ENCODE measurements at places on chromosomes 4 and X. TPM values are rescaled to one million over a fixed set of nuclear protein-coding genes. Genes with fewer than 3 reads are reported as not detected.

GRCh38 chr4:30789219-30789671 lies 69.1 kb downstream of the PCDH7 start:
- DNase-seq: no peak

DNA sequence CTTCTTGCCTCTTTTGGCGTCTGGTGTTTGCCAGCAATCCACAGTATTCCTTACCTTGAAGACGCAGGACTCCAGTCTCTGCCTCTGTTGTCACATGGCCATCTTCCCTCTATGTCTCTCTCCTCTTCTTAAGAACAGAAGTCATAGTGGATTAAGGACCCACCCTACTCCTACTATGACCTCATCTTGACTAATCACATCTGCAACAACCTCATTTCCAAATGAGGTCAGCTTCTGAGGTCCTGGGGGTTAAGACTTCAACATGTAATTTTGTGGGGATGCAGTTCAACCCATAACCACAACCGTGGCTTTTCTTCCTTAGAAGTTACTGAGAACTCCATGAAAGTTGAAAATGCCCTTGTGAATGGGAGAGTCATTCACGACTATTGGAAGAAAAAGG lies 23.3 kb downstream of the TLR8 start:
- DNase-seq: peak; percentile 19

GRCh38 chr4:71830497-71831190 lies 46.8 kb upstream of the GC start:
- DNase-seq: no peak

The LYAR gene
- 11.8 TPM for total RNA-seq

- DNase-seq: peak; percentile 62
Observed at GRCh38 chr4:188262464-188262863, 123.2 kb downstream of the TRIML1 start.

DNA sequence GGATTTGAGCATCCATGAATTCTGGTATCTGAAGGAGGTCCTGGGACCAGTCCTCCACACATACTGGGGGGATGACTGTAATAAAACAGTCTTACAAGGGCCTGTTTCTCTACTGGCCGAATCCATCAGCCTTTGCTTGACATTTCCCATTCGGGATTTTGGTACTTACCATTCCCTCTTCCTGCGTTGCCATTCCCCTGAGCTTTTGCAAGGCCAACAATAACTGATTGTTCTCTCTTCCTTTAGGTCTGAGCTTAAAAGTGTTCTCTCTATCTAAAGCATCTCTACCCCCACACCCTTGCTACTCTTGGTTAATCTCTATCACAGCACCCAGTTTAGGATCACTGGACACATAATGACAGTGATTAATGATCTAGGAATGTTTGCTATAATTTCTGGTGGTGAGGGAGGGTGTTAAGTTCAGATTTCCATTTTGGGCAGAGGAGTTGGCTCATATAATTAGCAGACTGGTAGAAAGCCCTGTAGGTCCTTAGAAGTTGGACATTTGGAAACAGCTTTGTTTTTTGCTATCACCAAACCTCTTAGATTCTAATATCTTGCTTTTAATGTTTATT lies 29.4 kb downstream of the TMA16 start:
- DNase-seq: no peak

GRCh38 chr4:130356873-130357272 lies 1260.9 kb downstream of the C4orf33 start:
- no peak for DNase-seq

The SOD3 gene
- 34.8 TPM for total RNA-seq

GRCh38 chrX:12421918-12422317 lies 283.6 kb downstream of the FRMPD4 start:
- DNase-seq: peak; percentile 32

DNA sequence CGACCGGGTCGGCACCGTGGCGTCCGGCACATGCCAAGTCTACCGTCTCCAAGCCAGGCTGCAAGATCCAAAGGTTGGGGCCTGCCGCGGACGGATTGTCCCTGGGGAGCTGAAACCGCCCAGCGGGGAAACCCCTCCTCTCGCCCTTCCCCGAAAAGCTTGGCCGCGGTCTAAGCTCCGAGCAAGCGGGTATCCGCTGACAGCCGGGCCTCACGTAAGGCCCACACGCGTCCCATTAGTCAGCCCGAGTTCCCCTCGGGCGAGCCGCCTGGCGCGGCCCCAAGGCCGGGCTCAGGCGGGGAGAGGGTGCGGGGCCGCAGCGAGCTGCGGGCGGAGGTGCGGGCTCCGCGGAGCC lies 6.8 kb upstream of the BCOR start:
- peak; percentile 55 for DNase-seq

GRCh38 chr4:170005472-170005871 lies 20.7 kb downstream of the MFAP3L start:
- DNase-seq: no peak

- DNase-seq: peak; percentile 55
Observed at GRCh38 chr4:41257257-41257901, 651 bp downstream of the UCHL1 start.

The NWD2 gene
- total RNA-seq: not detected

- no peak for DNase-seq
Observed at GRCh38 chrX:94418065-94418464, 744.1 kb downstream of the FAM133A start.

GRCh38 chr4:148015058-148015457 lies 283.2 kb downstream of the ARHGAP10 start:
- DNase-seq: no peak

- peak; percentile 25 for DNase-seq
Observed at GRCh38 chrX:10244915-10245622, 88.3 kb downstream of the CLCN4 start.

GRCh38 chr4:108036213-108036612 lies 46.5 kb downstream of the HADH start:
- no peak for DNase-seq

The RAB40AL gene
- 0.33 TPM for total RNA-seq

- DNase-seq: peak; percentile 43
Observed at GRCh38 chrX:22109442-22109841, 77.3 kb downstream of the PHEX start.

The TEC gene
- total RNA-seq: 1.5 TPM

The LPAR4 gene
- 0.50 TPM for total RNA-seq

GRCh38 chrX:150897421-150898320 lies 797 bp downstream of the CD99L2 start:
- DNase-seq: peak; percentile 23

DNA sequence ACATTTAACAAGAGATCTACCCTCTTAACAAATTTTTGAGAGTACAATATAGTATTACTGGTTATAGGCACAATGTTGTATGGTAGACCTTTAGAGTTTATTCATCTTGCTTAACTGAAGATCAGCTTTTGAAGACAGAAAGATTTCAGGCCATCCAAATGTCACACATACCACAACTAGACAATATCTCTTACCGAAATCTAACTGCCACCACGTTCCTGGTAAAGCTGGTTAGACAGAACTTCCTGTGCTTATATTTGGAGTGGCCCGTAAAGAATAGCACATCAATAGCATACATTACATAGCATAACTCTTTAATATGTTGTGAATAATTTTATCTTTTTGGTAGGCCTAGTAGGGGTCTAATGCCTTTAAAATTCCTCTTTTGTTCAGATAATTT lies 29.8 kb upstream of the ARHGEF6 start:
- DNase-seq: no peak

GRCh38 chr4:77930154-77930639 lies 67.6 kb downstream of the MRPL1 start:
- no peak for DNase-seq
